CD4-positive, alpha-beta T cell treated with Interleukin-6 at 100 ng/mL for 8 hours (primary cell): ENCODE measurements at places on chromosomes 5 and 9.

DNA sequence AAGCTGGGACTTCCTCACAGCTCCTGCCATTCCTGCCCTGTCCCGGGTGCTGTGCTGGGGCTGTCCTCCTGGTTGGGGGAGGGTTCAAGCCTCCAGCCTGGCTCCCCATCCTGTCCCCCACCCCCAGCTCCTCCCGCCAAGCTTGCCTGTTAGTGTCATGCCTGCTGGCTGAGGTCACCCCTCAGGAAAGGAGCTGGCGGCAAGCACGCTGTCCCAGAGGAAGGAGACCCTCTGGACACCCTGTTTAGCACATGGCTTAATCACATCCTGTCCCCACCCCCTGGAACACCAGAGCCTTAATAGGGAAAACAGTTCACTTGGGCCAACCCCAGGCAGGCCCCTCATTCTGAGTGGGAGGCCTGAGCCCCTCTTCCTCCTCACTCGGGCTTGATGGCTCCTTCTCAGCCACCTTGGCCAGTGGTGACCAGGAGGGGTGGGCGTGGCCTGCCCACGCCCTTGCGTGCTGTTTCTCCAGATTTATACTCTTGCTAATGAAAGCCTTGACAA, 9.2 kb upstream of the PHYHD1 start:
- no peak for DNase-seq

DNA sequence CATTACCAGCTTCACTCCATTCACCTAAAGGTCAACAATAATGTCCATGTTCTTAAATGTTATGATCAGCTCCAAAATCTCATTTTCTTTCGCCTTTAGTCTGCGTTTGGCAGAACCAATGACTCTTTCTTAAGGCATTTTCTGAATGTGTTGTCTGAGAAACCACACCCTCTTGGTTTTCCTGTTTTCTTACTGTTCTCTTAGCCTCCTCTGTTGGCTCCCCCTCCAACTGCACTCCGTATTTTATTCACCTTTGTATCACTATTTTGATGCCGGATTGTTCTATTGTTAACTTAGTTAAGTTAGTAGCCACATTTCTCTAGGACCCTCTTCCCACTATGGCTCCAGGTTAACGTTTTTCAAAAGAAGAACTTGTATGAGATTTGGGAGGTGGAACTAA, 185.6 kb downstream of the DMAC1 start:
- DNase-seq: peak; percentile 46

DNA sequence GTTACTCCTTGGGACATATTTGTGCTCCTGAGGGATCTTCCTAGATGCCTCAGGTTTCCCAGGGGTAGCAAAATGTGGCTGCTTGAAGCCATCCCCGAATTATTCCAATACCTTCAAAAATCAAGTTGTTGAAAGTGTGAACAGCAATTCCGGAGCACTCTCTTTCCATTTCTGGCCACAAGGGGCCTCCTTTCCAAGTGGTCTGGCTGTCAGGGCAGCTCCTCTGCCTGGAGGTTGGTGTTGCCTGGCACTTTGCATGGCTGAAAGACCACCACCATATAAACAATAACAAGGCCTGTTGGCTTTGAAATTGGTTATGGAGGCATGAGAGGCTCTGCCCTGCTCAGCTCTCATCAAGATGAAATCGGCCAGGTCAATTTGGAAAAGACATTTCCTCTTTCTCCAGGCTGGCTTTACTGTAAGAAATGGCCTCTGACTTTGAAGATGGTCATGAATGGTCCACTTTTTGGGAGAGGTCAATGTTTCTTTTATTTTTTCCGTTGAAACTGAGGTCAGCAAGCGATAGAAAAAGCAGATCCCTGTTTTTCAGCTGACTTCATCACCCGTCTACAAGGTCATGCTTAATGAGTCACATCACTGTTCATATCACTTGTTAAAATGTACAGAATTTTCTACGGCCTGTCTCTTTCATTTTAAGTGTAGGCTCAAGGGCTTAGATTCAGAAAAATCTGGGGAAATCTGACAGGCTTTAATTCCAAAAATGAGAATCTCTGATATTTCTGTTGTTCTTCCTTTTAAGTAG, 481.1 kb upstream of the ZNF608 start:
- DNase-seq: no peak

- DNase-seq: no peak
Observed at GRCh38 chr5:127872494-127872893, 169.3 kb downstream of the CCDC192 start.

GRCh38 chr5:136769093-136769492, 403.7 kb upstream of the TRPC7 start:
- no peak for DNase-seq

- DNase-seq: no peak
Observed at GRCh38 chr5:93421468-93421867, 159.6 kb downstream of the NR2F1-AS1 start.

DNA sequence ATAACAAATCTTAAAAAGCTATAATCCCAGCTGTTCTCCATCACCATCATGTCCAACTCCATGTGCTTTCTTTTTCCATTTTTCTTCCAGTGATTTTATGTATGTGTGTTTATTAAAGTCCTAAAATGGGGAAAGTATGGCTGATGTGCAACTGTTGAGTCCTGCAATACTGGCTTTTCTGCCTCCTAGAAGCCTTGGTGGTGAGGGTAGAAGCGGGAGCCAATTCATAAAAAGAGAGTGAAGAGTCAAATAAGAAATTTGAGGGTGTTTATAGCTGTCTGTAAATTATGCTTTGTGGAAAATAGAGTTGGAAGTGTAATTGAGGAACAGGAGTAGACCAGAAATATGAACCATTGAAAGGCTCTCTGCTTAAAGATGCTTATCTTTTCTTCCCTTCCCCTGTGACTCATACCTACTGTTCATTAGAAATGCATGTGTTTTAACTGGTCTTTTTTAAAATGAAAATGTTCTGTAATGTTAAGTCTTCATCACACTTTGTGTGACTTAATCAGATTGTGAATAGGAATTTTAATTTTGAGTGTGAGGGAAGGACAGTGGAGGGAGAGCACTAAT, 80.1 kb downstream of the ZCCHC7 start:
- no peak for DNase-seq

DNA sequence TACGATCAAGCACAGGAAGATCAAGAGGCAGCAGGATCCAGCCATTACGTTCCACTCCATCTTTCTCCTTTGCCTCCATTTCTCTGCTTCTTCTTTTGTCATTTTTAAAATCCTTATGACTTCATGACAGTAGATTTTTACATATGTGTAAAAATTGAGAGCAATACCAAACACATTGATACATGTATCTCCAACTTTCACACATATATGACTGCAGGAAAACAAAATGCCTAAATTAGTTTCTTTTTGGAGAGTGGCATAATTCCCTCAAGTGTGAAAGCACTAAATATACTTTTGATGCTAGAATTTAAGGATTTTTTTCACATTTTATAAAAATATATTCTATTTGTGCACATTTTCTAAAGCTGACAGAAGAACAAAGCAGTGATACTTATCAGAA, 8.6 kb upstream of the ZNF608 start:
- DNase-seq: no peak

GRCh38 chr9:35579130-35579529, 25.9 kb upstream of the TESK1 start:
- no peak for DNase-seq

GRCh38 chr5:39349484-39349883, 14.8 kb downstream of the C9 start:
- no peak for DNase-seq

DNA sequence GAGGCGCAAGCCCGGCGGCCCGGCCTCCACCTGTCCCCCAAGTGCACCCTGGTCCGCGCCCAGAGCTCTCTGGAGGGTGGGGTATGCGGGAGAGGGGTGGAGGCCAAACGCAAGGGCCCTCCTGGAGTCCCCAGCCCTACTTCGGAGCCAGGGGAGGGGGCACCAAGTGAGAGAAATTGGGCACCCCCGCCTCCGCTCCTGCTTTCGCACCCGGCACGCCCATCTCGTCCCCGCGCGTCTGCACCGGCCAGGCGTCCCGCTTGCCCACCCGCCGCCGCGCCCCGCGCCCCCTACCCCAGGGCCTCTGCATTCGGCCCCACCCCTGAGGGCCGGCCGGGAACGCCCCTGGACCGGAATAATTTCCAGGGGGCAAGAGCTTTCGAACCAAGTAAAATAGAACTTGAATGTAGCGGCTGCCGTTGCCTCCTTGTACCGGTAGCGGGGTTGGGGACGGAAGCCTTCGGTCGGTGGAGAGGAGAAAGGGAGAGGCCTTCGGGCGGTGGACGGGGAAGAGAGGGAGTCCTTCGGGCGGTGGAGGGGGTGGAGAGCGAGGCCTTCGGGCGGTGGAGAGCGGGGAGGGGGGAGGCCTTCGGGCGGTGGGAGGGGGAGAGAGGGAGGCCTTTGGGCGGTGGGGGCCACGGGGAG, 694 bp upstream of the PHPT1 start:
- DNase-seq: no peak

GRCh38 chr5:95048628-95049027, 236.3 kb downstream of the MCTP1 start:
- no peak for DNase-seq

DNA sequence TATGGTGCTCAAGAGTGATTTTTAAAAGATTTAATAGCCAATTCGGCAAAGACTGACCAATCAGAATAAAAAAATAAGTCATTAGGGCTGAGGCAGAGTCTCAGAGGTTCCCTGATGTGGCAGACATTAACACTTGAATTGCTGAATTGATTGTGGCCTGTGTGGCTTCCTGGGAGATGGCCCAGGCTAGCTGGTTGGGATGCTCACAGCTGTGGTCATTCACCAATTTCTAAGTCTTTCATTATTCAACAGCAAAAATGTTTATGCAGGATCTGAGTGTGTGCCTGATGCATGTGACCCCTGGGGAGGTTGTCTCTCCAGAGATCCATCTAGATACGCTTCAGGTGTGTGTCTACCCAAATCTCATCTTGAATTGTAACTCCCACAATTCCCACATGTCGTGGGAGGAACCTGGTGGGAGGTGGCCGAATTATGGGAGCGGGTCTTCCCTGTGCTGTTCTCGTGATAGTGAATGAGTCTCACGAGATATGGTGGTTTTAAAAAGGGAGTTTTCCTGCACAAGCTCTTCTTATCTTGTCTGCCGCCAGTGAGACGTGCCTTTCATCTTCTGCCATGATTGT, 632.6 kb upstream of the SEMA6A start:
- no peak for DNase-seq

DNA sequence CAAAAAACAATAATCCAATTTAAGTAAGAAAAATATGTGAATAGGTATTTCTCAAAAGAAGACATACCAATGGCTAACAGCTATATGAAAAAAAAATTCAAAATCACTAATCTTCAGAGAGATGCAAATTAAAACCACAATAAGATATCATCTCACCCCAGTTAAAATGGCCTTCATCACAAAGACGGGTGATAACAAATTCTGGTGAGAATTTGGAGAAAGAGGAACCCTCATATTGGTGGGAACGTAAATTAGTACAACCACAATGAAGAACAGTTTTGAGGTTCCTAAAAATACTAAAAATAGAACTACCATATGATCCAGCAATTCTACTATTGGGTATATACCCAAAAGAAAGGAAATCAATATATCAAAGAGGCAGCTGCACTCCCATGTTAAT, 94.3 kb downstream of the TMEM167A start:
- no peak for DNase-seq

- no peak for DNase-seq
Observed at GRCh38 chr5:34415559-34416198, 240.4 kb upstream of the RAI14 start.

DNA sequence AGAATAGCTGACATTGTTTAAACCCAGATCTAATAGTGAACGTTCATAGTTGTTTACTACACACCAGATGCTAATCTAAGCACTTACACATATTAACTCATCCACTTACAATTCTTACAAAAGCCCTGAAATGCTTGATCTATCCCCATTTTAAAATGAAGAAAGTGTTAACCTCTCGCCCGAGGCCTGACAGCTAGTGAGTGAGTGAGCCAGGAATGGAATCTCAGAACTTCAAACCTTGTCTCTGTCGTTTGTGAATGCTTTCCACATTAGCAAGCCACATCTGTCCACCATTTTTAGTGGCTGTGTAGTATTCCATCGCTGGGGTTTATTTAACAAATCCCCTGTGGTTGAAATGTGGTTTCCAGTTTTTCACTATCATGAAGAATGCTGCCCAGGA, 24.9 kb upstream of the NEURL1B start:
- DNase-seq: no peak

- no peak for DNase-seq
Observed at GRCh38 chr5:72596956-72597355, 89.7 kb upstream of the ZNF366 start.

- DNase-seq: no peak
Observed at GRCh38 chr5:74521401-74521800, 119.1 kb downstream of the ENC1 start.

DNA sequence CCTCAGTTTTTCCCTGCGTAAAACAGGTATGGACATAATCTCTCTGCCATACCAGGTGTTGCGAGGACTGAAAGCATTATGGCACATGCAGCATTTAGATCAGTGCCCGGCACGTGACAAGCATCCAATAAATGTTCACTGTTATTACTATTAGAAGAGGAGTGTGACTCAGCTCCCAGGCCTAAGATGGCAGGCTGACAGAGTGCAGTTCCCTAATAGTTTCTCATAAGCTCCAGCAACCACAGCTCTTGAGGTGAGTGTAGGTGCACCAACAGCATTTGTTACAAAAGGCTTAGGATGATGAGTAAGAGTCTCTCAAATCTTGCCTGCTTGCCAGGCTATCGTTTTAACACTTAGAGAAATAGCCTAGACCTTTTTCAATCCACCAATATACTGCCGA, 28.9 kb upstream of the GLIS3 start:
- DNase-seq: no peak
